Central memory CD4-positive, alpha-beta T cell (primary cell): ENCODE measurements at places on chromosomes 1 and 21.

DNA sequence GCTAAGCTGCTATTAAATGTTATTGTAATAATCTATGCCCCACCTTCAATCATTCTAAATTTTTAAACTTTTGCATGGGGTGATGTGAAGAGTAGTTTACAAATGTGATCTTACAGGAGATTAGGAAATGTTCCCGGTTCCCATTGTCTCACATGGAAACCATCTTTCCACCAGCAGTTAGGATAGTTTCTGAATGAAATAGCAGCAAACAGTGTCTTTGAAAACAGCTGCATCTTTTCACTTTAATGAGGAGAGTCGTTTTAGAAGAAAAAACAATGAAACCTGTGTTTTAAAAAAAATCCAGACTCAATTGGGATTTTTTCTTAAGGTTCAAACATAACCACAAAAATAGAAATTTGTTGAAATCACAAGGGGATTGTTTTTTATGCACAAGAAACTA is 134.2 kb downstream of the TLR5 start:
- DNase-seq: no peak

- no peak for DNase-seq
These were observed 51.7 kb downstream of the SLC16A1 start for GRCh38 chr1:112904071-112904830.

- DNase-seq: no peak
These were observed 73.9 kb downstream of the PLXNA2 start for GRCh38 chr1:208170252-208170651.

- no peak for DNase-seq
These were observed 2.1 kb downstream of the F3 start for GRCh38 chr1:94539496-94539895.

- no peak for DNase-seq
These were observed 59.9 kb downstream of the CYYR1 start for GRCh38 chr21:26513212-26513611.

- no peak for DNase-seq
These were observed 53.3 kb downstream of the NENF start for GRCh38 chr1:212485913-212486618.

GRCh38 chr1:100719490-100719889 is at the start of gene VCAM1:
Gene VCAM1 (plus strand): TSS chr1:100719742. CDS start chr1:100719861, 119 bp downstream.
- DNase-seq: no peak

- no peak for DNase-seq
These were observed 32.2 kb upstream of the GPR137B start for GRCh38 chr1:236110137-236110536.

GRCh38 chr1:204837440-204838084 is 33.1 kb upstream of the NFASC start:
- no peak for DNase-seq

- DNase-seq: peak; percentile 32
These were observed 9.7 kb downstream of the SERINC2 start for GRCh38 chr1:31422505-31423319.

- no peak for DNase-seq
These were observed 35.7 kb downstream of the NCF2 start for GRCh38 chr1:183554577-183554976.

GRCh38 chr1:11797525-11798216 is 8.1 kb downstream of the MTHFR start:
- DNase-seq: no peak

DNA sequence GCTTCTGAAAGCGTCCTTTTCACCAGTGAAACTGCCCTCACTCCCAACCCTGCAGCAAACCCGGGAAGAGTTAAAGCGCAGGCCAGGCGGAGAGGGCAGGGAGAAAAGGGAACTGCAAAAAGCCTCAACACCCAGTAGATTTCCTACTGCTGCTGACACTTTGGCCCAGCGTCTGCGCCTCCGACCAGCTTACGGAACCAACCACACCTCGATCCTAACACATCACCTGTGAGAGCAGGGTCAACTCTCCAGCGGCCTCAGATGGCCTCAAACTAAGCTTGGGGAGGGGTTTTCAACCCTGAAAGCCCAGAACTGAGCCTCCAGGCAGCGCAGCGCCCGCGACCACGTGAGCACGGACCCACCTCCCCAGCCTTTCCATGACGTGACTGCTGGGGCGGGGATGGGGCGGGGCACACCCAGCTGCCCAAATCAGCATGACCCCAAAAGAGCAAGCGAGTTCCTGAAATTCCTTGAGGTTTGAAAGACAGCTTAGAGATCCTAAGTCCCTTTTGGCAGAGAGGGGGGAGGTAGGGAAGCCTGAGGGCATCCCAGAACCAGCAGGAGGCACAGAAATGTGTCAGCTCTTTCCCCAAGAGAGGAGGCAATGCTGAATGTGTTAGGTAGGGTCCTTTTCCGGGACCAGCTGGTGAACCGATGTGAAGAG is 59.1 kb downstream of the ITPKB start:
- DNase-seq: peak; percentile 70

DNA sequence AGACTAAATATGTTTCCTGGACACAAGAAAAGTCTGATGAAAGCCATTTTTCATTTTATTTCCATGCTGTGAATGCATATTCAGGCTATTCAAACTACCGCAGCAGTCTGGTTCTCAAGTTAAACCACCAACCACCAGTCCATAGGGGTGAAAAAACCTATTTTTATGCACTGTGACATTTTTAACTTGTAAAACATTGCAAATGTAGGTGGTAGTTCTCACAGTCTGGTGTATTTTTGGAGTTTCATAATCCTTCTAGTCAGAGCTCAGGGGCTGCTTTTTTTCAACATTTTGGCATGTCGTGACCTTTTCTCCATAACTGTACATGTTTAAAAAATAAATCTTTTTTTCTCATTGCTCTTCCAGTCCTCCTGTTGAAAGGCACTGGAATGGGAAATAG is 907.6 kb upstream of the ADGRL2 start:
- DNase-seq: no peak

DNA sequence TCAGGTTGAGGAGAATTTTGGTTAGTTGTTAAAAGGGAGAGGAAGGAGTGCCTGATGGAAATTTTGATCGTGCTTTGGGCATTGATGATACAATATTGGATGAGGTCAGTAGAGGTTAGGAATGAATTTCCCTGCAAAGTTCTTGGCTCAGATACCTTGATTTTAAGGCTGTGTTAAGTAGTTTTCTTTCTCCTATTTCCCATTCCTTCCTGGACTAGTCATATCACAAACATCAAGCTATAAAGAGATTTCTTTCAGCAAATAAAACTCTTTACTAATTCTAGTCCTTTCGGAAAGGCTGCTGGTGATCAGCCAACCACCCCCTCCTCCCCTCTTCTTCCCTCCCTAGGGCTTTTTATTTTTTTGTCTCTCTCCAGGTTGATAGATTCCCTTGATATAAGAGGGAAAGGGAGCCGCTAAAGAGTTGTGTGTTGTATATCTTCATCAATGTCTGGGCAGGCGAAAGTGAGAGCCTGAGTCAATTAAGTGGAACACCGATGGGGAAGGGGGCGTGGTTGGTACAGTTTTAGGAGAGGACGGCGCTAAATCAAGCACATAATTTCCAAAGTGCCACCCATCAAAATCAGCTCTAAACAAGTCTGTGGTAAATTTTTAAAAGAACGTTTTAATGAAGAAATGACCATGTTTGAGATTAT is 100.1 kb upstream of the PLXNA2 start:
- no peak for DNase-seq

DNA sequence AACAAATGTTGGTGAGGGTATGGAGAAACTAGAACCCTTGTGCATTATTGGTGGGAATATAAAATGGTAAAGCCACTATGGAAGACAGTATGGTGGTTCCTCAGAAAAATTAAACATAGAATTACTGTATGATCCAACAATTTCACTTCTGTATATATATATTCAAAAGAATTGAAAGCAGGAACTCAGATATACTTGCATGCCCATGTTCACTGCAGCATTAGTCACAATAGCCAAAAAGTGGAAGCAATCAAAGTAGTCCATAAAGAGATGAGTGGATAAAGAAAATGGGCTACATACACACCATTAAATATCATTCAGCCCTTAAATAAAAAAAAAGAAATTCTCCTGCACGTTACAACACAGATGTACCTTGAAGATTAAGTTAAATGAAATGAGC is 34.1 kb downstream of the ABL2 start:
- DNase-seq: no peak

- no peak for DNase-seq
These were observed 49.7 kb downstream of the SYF2 start for GRCh38 chr1:25182629-25183028.

- no peak for DNase-seq
These were observed 1.4 kb upstream of the SPATA1 start for GRCh38 chr1:84504580-84505492.

DNA sequence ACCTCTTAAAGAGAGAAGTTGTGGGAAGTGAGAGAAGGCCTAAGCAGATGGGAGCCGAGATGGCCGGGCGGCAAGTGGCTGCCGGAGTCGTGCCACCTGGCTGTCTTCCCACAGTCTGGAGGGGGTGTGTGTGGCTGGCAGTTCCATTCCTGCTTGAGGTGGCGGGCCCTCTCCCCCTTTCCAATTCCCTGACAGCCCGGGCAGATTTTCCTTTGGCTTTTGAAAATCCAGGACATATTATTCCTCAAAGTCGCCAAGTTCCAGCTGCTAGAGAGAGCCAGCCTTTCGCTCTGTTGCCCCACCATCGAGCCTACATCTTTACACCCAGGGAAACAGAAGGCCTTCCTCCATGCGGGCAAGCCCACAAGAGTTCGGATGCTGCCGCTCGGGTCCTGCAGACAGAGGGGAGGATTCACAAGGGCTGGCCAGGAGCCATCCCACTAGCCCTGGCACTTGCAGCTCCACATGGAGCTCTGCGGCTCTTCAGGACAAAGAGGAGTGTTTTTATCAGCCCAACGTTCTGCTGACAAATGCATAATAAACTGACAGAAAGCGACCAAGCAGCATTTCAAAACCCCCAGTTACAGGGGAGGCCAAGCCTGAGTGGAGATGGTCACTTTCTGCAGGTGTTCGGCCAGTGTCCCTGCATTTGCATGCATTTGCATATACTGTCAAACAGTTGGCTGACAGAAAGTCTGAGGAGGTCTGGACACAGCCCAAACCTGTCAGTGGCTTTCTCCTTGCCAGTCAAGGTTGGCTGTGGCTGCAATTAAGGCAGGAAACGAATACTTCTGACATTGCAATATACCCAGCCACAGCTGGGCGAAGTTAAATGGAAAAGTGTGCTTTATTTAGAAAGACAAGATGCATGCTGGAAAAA is 45.9 kb downstream of the OLIG1 start:
- DNase-seq: no peak

DNA sequence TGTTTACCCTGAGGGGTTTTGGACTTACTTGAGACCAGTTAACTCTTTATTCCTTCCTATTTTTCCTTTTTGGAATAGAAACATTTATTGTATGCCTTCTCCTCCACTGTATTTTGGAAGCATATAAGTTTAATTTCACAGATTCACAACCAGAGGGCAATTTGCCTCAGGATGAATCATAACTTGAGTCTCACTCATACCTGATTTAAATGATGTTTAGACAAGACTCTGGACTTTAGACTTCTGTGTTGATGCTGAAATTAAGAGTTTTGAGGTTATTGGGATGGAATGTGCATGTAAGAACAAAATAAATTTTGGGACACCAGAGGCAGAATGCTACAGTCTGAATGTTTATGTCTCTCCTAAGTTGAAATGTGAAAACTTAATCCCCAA is 7.1 kb upstream of the ADAM30 start:
- DNase-seq: no peak

GRCh38 chr1:210213335-210213734 is 19.3 kb upstream of the SERTAD4 start:
- no peak for DNase-seq

GRCh38 chr1:245480393-245481120 is 325.8 kb downstream of the KIF26B start:
- no peak for DNase-seq

DNA sequence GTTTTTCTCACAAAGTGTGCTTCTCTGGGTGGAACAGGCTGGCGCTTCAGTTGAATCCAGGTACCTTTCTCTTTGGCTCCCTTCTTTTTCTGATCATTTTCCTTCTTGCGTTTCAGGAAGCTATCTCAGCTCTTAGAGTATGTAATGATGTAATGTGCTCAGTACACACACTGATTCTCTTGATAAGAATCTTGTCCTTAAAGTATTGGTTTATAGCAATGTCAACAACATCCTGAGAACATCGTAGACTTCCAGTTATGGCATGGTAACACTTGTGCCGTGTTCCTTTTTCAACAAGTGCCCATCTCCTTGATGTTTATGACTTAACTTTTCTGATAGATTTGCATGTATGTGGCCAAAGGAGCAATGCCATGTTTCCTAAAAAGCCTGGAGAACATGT is 11.7 kb upstream of the ABCD3 start:
- DNase-seq: no peak

- no peak for DNase-seq
These were observed 342.8 kb upstream of the KAZN start for GRCh38 chr1:14255711-14256110.

DNA sequence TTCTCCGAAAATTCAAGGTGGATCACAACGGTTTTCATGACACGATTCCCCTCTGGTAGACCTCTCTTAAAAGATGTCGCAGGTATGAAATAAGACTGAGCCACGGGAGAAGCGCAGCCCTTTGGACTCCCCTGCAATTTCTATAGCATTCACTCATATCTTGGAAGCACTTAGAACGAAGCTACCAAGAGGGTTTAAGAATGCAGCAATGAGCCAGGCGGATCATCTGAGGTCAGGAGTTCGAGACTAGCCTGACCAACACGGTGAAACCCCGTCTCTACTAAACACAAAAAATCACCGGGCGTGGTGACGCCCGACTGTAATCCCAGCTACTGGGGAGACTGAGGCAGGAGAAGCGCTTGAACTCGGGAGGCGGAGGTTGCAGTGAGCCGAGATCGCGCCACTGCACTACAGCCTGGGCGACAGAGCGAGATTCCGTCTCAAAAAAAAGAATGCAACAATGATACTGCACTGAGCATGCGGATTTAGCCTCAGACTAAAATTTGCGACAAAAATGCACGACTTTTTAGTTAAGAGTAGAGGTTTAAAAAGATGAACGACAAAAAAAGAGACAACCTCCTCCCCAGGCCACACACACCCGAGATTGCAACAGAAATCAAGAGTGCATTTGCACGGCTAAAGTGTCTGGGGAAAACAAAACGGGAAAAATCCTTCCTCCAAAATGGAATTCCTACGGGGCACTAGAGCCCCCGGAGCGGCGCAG is 743 bp downstream of the TOMM20 start:
- DNase-seq: no peak
